ENCODE measurements at places on chromosomes 12 and 14.

DNA sequence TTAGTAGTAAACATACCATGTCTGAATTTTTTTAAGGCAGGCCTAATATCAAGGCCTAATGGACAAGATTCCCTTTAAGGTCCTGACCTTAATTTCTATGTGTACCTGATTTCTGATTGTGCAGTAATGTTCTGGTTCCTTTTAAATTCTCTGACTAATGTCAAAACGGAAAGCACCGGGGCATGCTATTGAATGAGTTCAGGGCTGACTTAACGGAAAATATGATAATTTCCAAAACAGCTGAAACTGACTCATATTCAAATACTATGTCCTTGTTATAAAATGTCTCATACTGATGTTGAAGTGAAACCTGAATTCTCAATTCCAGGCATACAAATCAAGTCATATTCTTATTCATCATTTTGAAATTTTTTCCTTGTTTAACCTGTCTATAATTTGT is 6.7 kb downstream of the TAS2R43 start:
- no peak for DNase-seq

DNA sequence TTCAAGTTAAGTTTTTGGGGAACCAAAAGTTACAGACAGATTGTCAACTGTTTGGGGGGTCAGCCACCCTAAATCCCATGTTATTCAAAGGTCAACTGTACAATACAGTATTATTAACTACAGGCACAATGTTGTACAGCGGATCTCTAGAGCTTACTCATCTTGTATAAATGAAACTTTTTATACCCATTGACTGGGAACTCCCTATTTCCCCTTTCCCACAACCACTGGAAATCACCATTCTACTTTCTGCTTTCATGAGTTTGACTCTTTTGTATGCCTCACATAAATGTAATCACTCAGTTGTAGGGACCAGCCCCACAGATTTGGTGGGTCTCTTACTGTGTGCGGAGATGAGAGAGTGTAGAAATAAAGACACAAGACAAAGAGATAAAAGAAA is 57.8 kb downstream of the SLCO1B3 start:
- DNase-seq, result no peak

DNA sequence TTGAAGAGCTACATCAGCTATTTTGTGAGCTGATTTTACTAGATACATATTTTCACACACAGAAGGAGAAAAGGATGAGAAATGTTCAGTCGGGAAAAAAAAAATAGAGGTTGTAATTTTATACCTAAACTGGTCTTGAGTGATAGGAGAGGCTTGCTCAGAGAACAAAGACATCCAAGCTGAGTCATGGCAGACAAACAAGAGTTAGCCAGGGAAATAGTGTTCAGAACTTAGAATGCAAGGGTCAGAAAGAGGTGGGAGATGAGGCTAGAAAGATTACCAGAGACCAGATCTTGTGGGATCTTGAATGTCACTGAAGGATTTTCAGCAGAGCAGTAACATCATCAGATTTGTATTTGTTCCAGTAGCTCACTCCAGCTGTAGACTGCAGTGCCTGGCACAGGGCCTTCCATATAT is 121.9 kb upstream of the ATF1 start:
- peak; percentile 73 for DNase-seq

DNA sequence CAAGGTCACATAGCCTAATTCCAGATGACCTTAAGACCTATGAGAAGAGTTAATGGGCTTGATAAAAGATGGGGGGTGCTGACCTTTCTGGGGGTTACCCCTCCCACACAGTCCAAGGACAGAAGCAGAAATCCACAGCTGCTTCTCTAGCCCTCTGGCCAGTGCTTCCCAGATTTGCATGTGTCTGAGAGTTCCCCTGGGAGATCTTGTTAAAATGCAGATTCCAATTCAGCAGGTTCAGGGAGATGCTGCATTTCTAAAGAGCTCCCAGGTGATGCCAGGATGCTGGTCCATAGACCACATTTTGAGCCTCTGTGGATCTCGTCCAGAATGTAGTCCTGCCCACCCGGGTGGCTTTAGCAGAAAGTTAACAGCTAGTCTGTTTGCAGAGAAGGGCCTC is 82.1 kb downstream of the WSCD2 start:
- no peak for DNase-seq

DNA sequence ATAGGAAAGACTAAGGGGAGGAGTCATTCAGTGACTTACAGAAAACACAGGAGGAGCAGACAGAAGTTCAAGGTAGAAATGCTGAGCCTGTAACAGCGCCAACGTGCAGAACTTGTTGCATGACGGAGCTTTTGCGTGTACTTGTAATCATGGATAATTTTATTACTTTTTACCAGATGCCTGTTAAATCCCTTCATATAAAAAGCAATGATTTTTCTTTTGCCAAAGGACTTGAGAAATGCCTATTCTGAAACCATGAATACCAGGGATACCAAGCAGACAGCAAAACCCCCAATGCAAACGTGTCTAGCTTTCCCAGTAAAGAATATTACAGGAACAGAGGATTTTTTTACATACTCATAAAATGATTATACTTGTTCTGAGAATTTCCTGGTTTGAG is 163.6 kb upstream of the GSC start:
- peak; percentile 94 for DNase-seq

DNA sequence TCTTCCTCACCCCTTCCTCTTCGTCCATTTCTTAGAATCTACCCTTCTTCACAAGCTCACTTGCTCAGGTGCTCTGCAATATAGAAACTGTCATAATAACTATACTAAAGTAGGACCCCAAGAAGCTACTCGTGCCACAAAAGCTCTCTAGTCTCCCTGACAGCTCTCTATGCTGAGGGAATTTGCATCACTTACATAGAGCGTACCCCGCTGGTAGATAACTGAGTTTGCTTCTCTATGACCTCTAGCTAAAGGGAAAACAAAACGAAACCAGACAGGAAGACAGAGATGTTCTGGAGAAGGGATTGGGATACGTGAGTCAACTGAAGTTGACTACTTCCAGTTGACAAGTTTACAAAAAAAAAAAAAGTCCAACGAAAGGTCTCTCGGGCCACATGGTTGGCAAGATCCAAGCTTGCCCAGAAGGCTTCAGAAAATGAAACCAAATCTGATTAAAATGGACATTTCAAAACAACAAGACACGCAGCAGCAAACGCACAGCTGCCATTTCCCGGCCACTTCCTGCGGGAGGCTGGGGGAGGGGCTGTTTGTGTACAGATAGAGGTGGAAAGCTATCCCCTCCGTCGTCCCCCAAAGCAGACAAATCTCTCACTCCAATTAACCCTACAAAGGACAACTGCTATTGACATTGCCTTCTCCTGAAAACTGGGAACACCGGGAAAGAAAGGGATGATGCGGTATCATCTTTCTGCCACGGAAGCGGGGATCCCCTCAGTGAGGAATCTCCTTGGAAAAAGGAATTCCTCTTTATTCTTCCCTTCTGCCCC is 1.3 kb downstream of the BAZ2A start:
- DNase-seq, result peak; percentile 64

- no peak for DNase-seq
Observed at GRCh38 chr12:33639975-33640374, 200.4 kb upstream of the SYT10 start.

DNA sequence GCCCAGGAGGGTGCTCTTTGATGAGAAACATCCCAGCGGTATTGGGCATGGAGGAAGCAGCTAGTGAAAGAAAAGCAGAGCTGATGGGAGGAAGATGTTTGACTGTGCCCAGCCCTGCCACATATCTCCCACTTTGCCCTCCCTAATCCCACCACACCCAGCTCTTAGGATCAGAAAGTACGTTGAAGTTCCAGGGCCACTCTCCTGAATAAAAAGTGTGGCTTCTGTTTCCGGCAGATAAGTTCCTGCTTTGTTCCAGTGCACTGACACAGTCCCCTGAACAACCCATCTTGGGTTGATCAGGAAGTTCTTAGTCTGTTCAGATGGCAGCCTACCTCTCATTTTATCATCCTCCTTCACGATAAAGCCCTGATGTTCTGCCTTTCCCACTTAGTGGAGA is 16.5 kb downstream of the TPCN1 start:
- DNase-seq, result no peak

- DNase-seq, result peak; percentile 5
Observed at GRCh38 chr14:80584744-80585505, 356.6 kb downstream of the CEP128 start.

GRCh38 chr12:47734725-47735480 is 9.6 kb upstream of the ENDOU start:
- DNase-seq, result peak; percentile 47

DNA sequence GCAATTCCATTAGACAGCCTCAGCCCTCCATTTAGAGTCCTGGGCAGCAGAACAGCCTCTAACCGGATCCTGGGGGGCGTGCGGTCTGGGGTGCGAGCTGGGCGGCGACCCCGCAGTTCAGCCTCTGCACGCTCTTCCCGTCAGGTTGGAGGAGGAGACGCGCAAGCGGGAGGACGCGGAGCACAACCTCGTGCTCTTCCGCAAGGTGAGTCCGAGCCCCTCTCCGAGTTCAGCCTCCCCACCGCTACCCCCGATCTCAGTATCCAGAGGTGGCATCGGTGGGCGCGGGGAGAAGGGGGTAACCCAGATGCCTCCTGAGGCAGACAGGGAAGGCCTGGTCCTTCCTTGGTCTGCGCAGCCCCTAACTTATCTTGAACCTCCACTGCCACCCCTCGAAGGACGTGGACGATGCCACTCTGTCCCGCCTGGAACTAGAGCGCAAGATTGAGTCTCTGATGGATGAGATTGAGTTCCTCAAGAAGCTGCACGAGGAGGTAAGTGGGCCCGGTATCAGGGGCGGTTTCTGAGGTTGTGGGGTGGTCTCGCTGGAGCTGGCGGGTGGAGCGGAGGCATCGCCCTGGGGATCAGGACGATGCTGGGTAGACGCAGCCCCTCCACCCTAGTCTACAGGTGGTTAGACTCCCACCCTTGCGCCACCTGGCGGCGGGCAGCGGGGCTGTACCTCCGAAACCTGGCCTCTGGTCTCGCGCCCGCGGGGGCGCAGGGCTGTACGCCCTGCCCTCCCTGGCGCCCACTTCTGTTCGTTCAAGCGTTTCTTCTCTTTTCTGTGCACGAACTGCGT is 1.3 kb downstream of the PRPH start:
- no peak for DNase-seq

GRCh38 chr14:52314595-52315354 is 663 bp downstream of the PTGER2 start:
- DNase-seq, result no peak

DNA sequence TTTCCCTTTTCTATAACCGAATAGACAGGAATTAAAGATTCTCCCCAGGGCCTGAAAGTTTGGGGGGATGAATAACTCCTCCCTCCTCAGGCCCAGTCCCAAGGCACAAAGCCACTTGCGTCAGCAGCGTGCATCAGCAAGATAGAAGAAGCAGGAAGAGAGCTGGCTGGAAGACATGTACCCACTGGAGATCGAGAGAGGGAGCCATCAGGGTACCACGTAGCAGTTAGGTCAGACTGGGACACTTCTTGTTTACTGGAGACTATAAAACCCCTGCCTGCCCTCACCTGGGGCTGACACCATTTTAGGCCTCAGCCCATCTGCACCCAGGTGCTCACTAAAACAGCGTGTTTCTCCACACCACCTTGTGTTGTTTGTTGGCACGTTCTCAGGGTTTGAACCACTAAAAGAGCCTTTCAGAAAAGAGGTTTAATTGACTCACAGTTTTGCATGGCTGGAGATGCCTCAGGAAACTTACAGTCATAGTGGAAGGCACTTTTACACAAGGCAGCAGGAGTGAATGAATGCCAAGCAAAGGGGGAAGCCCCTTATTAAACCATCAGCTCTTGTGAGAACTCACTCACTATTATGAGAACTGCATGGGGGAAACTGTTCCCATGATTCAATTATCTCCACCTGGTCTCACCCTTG is 93.2 kb downstream of the TMTC3 start:
- DNase-seq, result no peak

DNA sequence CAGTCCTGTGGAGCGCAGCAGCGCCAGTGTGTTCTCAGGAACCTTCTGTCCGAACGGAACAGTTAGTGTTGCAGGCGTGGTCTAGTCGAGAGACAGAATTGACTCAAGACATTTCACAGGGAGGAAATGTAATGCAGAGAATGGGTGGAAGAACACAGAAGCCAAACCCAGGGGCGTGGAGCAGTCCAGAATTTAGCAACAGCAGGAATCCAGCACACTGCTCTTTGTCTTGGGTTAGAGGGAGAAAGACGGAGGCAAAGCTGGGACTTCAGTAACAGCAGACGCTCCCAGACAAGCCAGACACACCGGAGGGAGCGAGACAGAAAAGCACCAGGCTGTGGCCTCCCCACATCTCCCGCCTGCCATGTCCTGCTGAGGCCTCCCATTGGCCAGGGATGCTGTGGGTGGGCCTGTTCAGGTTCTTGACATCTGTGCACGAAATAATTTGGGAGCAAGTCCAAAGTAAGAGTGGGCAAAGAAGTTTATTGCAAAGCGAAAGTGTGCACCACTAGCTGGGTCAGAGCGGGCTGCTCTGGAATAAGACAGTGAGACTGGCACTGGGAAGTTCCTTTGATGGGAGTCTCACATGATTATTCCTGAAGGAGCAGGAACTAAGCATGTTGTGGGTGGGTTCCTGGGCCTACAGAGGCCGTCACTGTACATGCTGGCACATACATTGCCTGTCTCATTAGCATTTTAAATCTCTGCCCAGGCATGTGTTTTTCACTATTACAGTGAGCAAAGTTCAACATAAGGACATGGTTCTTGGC is 339.3 kb upstream of the SFSWAP start:
- no peak for DNase-seq

DNA sequence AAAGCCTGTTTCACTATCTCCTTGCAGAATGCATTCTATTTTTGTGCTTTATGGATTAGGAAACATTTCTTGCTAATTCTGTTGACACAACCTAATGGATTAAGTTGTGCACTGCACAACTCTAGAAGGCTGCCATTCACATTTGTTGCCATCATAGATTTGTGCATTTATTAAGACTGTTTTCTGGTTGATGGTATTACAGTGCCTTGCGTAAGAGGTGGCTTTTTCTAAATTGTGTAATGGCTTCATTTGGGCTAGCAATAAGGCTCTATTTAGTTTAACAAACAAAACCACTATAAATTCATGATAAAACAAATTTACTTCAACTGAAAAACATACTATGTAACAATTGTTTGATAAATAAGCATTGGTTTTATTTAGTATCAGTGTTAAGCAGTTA is 175.9 kb downstream of the TRHDE start:
- DNase-seq, result no peak

DNA sequence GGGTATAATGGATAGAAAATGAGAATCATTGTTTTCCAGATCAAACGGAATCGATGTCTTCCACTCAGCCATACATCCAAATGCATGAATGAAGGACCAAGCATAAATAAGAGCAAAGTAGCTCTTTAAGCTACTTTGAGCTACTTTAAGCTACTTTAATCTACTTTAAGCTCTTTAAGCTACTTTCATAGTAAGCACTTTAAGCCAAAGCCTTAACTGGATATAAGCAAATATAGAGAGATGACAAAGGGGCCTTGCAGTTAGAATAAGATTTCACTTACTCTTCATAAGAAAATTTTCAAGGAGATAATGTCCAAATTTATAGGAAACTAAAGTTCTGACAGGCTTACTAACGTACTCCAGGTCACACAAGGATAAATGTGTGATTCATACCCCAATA is 355.6 kb upstream of the KITLG start:
- peak; percentile 40 for DNase-seq

- DNase-seq, result no peak
Observed at GRCh38 chr14:102492531-102492910, 17.1 kb downstream of the ANKRD9 start.
